Glomerular endothelial cell (primary cell): ENCODE measurements at places on chromosomes 13 and 19.

DNA sequence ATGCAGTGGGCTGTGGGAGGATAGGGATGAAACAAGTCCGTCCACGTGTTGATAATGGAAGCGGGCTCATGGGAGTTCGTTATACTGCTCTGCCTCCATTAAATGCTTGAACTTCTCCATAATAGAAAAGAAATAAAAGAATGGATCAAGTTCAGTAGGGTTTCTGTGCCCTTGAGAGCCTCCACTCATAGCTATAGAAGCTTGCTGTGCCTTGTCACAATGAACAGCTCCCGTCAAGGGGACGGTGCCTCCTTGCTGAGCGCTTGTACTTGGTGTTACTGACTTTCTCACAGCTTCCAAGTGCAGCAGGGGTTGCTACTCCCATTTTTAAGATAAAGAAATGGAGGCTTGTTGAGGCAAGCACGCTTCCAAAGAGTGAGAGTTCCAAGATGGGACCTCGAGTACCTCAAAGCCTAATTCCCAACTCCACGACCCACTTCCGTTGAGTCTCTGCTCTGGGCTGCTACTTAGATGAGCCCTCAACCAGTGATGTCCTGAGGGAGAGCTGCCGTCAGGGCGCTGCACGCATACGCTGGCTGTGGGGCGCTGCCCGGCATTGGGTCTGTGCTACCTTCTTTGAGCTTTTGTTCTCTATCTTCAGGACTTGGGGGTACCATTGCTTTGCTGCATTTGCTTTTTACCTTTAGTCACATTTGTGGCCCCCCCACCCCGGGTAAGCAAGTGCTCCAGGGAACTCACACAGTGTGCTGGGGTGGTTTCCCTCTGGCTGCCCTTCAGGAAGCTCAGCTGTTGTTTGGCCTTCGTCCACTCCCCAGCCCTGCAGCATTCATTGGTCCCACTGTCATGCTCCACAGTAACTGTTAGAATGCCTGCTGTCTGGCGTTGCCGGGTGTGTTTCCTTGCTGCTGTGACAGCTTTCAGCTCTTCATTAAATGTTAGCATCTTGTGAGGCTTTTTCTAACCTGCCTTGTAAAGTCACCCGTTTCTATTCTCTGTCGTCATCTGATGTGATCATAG, 9.5 kb downstream of the SNRNP70 start:
- no peak for DNase-seq

DNA sequence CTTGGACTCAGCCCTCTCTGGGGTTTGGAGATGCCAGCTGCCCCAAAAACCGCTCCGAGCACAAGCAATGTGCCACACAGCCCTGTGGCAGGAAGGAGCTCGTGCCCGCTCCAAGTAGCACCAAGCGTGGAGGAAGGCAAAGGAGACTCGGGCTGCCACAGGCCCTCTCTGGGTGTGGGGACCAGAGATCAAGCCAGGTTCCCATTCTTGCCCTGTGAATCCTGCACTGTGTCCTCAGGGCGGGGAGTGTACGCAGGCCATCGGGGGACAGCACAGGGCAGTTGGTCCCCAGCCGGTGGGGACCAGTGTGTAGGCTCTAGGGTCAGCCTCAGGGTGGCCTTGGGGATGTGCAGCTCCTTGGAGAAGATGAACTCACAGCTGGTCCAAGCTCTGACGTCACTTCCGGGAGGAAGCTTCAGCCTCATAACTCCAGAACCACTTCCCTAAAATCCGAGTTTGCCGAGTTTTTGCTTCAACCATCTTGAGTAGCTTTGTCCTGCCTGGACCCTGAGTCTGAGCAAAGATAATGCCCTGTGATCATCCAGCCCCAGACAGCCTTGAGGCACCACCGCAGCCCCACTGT, 9.3 kb upstream of the CPAMD8 start:
- no peak for DNase-seq

DNA sequence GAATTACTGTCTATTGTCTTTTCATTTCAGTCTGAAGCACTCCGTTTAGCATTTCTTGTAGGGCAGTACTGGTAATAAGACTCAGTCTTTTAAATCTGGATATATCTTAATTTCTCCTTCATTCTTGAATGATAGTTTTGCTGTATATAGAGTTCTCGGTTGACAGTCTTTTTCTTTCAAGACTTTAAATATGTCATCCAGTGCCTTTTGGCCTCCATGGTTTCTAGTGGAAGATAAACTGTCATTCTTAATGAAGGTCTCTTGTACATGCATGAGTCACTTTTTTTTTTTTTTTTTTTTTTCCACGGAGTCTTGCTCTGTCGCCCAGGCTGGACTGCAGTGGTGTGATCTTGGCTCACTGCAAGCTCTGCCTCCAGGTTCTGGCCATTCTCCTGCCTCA, 27.2 kb upstream of the ZDHHC20 start:
- DNase-seq, result no peak

DNA sequence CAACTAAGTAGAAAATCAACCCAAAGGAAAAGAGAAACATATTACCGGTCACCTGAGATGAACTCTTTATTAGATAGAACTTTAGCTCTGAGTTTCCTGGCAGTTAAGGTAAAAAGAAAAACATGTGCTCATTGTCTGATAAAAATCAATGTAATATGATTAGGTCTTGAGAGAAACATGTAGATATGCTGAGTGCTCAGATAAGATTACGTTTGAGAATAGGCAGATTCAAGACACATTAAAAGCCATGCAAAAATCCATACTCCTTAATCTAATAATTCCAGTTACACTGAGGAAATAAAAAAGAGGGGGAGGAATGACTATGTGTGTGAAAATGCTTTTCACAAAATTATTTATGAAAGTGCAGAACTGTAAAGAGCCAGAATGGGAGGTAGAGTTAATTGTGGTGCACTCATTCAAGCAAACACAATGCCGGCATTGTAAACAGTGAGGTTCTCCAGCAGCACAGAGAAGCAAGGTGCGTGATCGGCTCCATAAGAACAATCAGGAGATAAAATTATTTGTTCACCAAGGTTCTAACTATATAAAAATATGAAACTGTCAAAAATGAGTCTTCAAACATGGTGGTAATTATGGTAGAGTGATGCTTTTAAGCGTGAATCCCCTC, 88.8 kb downstream of the MBNL2 start:
- no peak for DNase-seq

DNA sequence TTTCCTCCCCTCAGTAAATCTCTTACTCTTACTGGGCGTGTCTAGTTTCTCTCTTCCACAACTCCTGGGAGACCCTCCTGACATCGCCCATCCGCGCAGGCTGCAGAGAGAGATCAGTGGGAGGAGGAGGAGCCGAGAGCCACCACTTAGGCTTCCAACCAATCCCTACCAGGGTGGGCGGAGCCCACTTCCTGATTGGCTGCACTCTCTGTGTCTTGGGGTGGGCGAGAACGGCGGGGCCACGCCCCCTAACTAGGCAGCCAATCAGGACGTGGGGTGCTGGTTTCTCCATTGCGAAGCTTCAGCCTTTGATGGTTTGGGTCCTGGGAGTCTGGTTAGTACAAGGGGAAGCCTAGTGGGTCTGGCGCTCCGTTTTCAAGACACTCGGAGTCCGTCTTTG, at the start of gene PMIS2:
TSS of gene PMIS2 (plus strand) at position 326 of the 400 bp plus-strand sequence. CDS start 87 bp downstream, outside the sequence.
- DNase-seq, result no peak

GRCh38 chr13:34459856-34460255, 482.2 kb upstream of the NBEA start:
- no peak for DNase-seq

- no peak for DNase-seq
Measured at GRCh38 chr13:93771227-93771626, 544.6 kb downstream of the GPC6 start.

DNA sequence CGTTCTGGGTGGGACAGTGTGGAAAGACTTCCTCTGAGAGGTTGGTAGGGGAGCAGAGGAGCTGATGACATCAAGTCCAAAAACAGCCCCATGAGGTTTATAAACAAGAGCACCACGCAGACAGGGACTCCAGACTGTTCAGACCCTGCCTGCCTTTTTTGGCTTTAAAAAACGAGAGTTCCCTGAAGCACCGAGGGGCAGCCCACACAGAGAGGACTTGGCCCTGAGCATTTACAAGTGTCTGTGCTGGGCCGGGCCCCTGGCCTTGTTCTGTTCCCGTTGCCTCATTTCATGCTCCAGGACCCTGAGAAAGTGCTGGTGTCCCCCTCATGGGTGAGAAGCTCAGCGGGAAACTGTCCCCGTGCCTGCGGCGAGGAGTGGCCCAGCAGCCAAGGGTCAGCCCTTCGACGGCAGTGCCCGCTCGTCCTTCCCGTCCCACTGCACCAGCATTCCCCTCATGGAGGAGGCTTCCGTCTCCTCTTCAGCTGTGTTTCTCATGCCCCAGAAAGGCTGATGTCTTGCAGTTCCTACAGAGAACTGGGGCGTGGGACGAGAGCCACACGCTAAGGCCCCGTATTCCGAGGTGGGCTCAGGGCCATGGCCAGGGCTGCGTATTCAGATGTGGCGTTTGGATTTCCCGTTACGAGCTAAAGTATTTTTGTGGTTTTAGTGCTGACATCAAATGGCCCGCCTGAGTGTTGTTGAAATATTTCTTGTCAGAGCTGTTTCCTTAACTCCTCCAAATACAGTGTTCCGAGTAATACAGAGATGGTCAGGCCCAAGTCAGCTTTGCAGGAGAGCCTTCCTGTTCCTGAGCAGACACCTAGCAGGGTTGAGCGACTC, 93.5 kb downstream of the ATP11A start:
- no peak for DNase-seq

- DNase-seq, result no peak
Measured at GRCh38 chr13:89959074-89959473, 1388.4 kb upstream of the MIR17HG start.

DNA sequence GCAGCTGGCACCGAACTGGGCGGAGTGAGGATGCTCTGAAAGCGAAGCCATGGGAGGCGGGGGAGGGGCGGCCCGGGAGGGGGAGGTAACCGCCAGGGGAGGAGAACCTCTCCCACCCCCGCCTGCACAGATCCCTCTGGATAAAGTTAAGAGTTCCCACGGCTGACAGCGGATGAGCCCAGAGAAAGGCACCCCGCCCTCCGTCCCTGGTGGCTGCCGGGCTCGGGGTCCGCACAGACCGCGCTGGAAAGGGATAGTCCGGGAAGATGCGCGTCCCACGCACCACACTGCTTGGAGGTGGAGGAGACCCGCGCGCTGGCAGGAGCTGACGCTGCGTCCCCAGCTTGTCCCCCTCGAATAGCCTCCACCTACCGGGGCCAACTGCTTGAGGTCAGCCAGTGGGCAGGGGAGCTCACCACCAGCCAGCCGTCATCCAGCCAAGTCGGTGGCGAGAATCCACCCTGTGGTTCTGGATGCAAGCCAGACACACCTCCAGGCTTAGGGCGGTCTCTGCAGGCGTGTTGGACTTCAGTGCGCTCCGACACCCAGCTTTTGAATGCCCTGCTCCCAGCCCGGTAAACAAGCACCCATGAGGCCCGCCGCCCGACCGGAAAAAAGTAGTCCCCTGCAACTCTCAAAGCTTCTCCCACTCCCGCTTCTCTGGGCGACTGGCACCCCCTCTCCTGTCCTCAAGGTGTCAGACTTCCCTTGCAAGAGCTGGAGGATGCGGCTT, at the start of gene TRPC4:
TSS of gene TRPC4 (minus strand) at position 17 of the 733 bp plus-strand sequence. CDS start 86,439 bp downstream, outside the sequence.
- DNase-seq, result no peak

DNA sequence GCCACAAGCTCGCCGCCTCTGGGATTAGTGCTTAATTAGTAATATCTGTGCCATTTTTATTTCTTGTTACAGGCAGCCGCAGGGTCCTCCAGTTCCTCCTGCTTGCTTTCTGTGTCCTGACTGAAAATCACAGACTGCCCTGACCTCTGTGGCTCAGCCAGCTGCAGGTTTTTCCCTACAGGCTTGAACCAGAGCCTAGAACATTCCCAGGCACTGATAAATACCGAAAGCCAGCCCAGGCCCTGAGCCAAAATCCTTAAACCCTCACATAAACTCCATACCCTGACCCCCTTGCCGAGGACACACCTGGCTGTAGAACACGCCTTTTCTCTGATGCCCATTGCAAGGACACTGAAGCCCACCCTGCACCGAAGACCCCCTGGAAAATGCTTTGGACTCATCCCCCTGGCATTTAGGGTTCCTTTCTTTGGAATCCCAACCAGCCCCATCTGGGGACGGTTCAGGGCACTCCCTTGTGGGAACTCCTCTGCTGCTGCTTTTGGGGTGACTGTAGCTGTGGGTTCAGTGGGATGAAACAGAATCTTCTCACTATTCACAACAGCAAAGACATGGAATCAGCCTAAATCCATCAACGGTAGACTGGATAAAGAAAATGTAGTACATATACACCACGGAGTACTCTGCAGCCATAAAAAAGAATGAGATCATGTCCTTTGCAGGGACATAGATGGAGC, 15.5 kb downstream of the DPP9 start:
- no peak for DNase-seq

- no peak for DNase-seq
Measured at GRCh38 chr13:44404261-44405132, 30.9 kb downstream of the SERP2 start.

DNA sequence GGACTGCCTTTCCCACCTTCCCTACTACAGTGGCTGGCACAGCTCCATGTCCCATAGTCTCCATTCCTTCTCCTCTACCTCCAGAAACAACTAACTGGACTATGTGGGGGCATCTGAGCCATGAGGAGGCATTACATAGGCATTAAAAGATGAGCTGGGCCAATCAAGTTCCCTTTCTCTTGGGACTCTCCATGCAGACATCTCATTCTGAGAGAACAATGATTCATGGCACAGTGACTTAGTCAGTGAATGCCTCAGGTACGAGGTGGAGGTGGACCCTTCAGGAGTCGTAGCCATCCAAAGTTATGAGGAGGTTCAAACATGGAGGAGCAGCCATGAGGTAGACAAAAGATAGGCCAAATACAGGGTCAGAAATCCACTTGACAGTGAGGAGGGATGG, 70.0 kb downstream of the GPC6 start:
- DNase-seq, result no peak

DNA sequence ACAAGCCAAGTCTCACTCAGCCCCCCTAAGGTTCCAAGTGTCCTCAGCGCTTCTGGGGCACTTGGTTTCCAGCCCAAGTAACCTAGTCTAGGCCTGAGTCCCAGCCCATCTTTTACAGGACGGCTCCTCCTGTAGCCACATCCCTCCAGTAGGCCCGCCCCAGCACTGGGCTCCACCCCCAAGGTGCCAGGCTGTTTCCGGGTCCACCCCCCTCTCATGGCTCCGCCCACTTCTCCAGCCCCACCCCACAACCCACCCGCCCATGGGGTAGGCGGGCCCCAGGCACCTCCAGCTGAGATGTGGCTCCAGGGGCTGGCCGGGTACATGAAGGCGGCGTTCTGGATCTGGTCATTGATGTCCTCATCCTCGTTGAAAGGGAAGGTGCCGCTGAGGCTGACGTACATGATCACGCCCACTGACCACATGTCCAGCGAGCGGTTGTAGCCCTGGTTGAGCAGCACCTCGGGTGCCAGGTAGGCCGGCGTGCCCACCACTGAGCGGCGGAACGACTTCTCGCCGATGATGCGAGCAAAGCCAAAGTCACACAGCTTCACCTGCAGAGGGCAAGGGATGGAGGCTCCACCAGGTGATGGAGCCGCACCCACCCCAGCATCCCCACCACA, 17.2 kb upstream of the DACT3 start:
- DNase-seq, result no peak
